Stimulated activated CD4-positive, alpha-beta T cell treated with anti-CD3 and anti-CD28 coated beads, Interleukin-15, amount 100 ng/mL, for 24 hours (primary cell): ENCODE measurements at places on chromosomes 1 and 21.

DNA sequence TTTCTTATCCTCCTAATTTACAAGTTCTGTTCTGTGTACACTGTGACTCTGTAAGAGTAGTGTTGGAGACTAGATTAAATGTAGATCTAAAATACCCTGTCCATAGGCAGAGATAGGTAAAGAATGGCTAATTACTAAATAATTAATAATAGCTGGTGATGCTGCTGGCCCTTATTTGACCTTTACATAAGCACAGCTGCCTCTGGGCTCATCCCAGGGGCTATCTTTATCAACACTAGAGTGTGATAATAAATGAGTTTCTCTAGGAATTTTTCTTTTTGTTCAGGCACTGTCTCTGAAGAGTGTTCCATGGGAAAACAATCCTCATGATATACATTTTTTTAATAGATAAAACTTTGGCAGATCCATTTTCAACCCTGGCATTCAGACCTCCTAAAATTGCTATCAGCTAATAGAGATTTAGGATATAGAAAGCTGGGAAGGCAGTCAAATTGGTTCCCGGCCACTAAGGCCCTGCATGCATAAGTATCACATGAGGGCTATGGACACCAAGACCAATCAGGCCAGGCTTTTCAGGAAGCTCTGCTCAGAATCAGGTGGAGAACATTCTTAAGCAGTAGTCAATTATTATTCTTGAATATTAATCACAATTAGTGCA lies 107.2 kb downstream of the ROR1 start:
- no peak for DNase-seq

- no peak for DNase-seq
Observed at GRCh38 chr1:43386676-43387075, 2.9 kb downstream of the MED8 start.

GRCh38 chr21:37463083-37463801 lies 96.7 kb downstream of the DYRK1A start:
- peak; percentile 32 for DNase-seq

DNA sequence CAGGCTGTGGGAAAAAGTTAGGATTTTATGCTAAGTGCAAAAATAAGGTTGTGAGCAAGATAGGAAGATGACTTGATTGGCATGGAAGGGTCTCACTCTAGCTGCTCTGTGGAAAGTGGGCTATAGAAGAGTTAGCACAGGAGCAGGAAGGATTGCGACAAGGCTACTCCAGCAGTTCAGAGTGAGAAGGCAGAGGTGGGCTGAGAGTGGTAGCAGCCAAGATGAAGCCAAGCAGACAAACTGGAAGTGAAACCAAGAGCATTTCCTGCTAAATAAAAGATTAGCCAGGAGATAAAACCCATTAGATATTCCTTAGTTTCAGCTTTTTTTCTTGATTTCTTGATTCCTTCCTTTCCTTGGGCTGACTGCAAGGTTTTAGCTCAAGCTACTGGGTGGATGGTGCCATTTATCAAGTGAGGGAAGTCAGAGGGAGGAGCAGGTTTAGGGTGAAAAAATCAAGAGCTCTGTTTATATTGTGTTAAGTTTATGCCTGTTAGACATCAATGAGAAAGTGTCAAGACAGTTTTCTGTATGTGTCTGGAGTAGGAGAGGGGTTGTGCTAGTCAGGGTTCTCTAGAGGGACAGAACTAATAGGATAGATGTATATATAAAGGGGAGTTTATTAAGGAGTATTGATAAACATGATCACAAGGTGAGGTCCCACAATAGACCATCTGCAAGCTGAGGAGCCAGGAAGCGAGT lies 33.1 kb upstream of the ZNF644 start:
- DNase-seq, result no peak

- no peak for DNase-seq
Observed at GRCh38 chr1:62367005-62367557, 47.8 kb upstream of the KANK4 start.

GRCh38 chr1:237166593-237167101 lies 124.7 kb downstream of the RYR2 start:
- no peak for DNase-seq

- no peak for DNase-seq
Observed at GRCh38 chr1:14255711-14256110, 342.8 kb upstream of the KAZN start.

- no peak for DNase-seq
Observed at GRCh38 chr1:107433635-107434360, 293.0 kb downstream of the NTNG1 start.

GRCh38 chr1:57329937-57330336 lies 93.9 kb downstream of the DAB1 start:
- no peak for DNase-seq

- DNase-seq, result no peak
Observed at GRCh38 chr1:172646653-172647052, 12.2 kb upstream of the FASLG start.

DNA sequence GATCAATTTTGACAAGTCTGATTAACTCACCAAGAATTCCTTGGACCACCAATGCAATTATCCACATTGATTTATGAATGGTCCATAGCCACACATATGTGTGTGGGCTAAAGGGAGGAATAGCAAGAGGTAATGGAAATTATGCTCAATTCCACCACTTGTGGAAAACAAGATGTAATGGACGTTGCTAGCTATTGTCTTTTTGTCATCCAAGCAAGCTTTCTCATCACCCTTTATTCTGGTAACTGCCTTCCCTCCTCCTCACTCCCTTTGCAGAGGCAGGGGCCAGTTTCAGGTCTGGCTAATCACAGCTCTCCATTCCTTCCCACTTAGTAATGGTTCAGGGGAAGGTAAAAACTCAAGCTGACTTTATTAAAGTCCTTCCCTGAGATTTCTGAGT lies 24.7 kb upstream of the RAB3GAP2 start:
- no peak for DNase-seq
